Central memory CD8-positive, alpha-beta T cell (primary cell): ENCODE measurements at places on chromosomes 3 and 15.

- DNase-seq, result no peak
Observed at GRCh38 chr3:128270559-128271492, 117.5 kb downstream of the EEFSEC start.

DNA sequence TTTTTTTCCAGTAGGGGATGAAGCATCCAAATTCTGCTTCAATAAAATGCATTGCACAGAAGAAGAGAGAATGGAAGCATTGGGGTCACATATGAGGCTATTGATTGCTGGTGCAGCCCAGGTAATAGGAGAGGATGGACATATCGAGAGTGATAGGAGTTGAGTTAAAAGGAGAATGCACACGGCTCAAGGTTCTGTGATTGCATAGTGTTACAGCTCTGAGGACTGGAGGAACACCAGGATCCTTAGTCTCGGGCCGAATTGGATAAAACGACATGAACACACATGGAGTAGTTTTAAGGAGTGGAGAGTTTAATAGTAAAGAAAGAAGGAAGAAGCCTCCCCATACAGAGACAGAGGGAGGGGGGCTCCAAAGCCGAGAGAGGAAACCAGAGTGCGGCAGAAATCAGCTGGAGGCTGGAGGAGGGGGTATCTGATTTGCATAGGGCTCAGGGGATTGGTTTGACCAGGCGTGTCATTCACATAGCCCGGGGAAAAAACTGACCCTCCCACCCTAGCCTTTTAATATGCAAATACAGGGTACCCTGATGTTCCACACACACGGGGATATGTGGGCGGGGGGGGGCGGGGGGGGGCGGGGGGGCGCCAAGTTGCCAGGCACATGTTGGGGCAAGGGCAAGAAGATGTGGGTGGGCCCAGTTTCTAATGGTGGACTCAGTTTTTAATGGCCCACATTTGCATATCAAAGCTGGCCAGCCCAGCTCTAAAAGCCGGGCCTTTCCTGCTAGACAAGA, 156.9 kb downstream of the AGBL1 start:
- no peak for DNase-seq

DNA sequence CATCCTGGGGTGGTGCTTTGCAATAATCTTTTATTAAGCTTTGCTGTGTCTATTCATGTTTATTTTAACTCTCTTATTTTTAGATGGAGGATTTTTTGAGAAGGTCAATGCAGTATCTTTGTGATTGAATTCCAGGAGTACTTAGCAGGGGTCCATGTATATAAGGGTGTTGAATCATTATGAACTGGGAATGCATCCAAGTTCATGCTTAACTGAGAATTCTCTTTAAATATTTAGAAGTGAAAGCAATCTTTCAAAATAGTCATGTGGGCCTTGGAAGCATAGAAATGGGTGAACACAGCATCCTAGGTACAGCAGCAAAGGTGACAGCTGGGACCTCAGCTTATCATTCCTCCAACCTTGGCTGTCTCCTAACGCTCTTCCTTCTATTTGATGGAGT, 27.3 kb downstream of the SPTSSB start:
- DNase-seq, result no peak

DNA sequence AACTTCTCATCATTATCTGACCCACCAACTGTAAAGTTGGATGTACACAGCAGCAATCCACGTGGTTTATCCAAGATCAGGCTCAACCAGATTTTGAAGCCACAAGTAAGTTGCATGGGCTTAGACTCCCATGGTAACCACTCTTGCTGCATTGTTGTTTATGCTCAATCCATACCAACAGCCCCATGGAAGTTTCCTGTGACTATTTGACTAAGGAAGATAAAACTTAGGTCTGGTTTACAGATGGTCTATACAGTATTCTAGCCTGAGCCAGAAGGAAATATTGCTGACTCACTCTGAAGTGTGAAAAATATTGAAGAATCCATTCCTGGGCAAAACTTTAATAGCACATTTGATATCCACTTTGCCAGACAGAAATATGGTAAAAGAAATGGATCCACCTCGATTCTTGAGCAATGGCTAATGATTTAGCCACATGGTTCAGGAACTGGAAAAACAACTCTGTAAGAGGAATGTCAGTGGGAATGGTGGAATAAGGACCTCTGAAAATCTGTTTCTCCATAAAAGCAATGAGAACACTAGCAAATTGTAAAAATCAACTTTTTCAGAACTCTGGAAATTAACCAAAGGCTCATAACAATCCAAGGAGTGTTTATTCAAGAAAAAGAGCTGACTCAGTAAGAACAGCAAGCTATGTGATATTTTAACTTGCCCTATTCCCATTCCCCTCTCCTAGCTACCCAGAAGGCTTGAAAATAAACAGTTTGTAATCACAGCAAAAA, 162.9 kb upstream of the STT3B start:
- DNase-seq, result no peak

DNA sequence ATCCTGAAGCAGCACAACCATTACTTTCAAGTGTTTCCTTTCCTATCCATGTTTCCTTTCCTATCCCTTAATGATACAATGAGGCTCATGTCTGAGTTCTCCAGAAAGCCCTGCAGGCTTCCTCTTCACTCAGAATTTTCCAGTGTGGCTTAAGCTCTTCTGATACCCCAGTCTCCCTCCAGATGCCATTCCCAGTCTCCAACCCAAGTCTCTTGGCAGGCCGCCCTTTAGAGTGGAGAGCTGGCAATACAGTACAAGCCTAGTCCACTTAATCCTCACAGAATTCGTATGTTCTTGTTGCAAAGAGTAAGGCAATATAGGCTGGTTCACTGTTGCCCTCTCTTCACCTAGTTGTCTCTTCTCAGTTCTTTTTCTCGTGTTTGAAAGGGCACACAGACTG, 503.9 kb upstream of the MDFIC2 start:
- DNase-seq, result no peak

- DNase-seq, result no peak
Observed at GRCh38 chr3:150216041-150216811, 191.9 kb upstream of the TSC22D2 start.

DNA sequence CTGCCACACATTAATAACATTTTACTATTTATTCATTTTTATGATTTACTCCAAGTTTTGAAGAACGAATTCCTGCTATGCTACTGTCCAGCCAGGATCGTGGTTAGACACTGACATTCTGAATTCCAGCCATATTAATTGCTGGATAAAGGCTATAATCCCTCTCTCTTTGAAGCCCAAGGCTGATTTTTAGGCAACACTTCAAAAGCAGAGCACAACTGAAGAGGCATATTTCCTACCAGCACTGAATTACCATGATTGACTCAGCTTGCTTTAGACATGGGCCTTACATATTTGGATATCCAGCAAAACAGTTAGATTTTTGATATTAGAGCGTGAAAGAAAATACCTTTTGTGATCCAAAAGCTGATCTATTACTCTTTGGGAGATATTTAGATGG, 205.0 kb downstream of the ZIC1 start:
- DNase-seq, result no peak

- DNase-seq, result no peak
Observed at GRCh38 chr3:31562525-31562924, 29.8 kb downstream of the STT3B start.

GRCh38 chr3:135103917-135104316, 308.9 kb downstream of the EPHB1 start:
- DNase-seq, result no peak

GRCh38 chr3:144822671-144823070, 851.0 kb downstream of the DIPK2A start:
- no peak for DNase-seq

- no peak for DNase-seq
Observed at GRCh38 chr15:22942306-22942855, 37.8 kb downstream of the CYFIP1 start.

GRCh38 chr15:50166216-50166615, 15.8 kb upstream of the SLC27A2 start:
- DNase-seq, result no peak

GRCh38 chr3:143835312-143835711, 13.0 kb downstream of the SLC9A9 start:
- no peak for DNase-seq

- DNase-seq, result no peak
Observed at GRCh38 chr3:182241766-182242488, 530.2 kb downstream of the SOX2 start.

DNA sequence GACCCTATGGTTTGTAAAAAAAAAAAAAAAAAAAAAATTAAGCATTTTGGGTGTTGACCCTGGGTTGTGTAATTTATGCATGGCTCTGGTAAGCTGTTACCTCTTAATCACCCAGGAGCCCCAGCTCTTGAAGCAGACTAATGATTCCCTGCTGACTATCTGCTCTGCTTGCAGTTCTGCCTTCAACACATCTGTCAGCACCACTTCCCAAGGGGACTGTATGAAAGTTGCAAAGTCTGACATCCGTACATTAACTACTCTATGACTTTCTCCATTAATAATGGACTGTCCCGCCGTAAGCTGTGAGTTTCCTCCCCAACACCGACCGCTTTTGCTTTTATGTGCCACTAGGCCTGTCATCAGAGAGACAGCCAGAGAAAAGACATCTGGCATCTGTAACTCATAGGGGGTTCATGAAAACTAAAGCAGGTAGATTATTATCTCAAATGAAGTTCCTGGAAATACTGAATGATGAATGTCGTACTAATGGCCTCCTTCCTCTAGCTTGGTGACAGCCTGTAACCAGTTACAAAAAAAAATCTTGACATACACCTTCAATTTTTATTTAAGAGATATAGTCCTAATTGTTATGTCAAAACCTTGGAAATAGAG, 271.5 kb downstream of the IL5RA start:
- DNase-seq, result no peak

DNA sequence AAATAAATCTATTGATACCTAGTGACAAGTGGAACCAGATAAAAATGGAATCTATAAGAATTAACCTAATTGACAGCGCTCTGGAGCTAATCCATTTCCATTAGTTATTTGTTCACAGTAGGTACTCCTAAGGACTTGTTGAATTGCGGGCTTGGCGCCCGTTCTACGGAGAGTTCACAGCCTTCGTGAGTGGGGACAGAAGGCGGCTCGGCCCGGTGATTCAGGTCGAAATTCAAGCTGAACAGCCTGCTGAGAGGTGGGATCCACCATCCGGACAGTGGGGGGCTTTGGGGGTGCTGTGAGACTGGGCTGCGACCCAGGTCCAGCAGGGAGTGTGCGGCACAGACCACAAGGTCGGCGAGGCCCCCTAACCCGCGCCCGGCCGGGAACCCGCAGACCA, 779 bp upstream of the CTNNB1 start:
- no peak for DNase-seq

DNA sequence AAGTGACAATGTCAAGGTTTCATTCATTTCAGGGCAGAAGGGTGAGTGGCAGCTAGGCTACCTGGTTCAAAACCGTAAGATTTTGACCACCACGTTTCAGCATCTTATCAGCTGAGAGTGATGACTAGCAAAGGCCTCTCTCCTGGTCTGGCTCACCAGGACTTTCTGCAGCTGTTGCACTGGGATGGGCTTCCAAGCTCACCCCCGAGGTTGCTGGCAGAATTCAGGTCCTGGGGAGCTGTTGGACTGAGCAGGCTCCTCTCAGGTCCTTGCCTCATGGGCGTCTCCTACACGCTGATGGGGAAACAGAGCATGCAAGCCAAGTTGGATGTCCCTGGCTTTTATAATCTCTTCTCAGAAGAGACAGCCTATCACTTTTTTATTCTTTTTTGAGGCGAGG, 88.8 kb upstream of the RNU6-1 start:
- DNase-seq, result no peak

- DNase-seq, result no peak
Observed at GRCh38 chr15:58217460-58217859, 79.3 kb downstream of the AQP9 start.

DNA sequence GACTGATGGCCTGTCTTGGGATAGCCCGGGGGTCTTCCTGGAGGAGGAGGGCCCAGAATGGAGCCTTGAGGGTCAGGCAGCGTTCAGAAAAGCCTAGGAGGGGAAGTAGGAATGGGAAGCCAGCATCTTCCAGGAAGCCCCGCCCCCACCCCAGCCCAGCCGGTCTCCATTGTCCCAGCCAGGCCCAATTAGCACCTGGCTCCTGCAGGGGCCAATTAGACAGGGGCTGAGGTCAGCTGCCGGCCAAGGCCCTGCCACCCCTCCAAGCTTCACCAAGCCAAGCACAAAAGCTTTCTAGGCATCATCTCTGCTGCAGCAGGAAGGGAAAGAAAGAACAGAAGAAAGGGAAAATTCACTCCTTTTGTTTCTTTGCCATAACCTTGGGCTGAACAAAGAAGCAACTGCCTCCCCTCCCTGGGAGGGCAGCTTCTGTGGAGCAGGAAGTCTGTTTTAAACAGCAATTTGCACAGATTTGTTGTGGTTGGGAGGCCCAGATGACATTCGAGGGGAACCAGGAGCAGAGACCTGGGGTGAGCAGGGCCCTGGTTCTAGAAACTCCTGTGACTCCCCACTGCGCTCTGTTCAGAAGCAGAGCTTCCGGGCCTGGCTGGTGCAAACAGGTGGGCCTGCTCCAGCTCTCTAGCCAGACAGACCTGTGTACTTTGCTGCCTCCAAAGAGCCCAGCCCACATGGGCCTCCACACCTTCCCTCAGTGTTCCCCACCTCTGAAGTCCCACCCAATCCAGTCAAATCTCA, 47.7 kb downstream of the CYP11A1 start:
- DNase-seq, result no peak

DNA sequence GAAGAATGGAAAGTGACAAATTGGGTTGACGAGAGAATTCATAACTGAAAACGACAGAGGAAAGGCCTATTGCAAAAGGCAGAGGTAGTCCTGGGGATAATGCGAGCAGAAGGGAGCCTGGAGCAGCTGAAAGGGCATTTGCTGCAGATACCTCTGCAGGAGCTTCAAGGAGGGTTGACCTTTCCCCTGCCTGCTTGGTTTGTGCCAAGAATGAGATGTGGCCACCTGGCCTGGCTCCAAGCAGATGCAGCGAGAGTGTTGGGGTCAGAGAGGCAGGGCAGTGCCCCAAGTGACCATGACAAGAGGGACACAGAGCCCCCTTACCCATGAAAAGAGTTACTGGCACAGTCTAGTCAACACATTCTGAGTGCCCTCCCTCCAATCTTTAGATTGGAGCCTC, 43.5 kb downstream of the SLC41A3 start:
- no peak for DNase-seq

GRCh38 chr3:190224863-190225692, 97.2 kb downstream of the CLDN1 start:
- DNase-seq, result no peak

DNA sequence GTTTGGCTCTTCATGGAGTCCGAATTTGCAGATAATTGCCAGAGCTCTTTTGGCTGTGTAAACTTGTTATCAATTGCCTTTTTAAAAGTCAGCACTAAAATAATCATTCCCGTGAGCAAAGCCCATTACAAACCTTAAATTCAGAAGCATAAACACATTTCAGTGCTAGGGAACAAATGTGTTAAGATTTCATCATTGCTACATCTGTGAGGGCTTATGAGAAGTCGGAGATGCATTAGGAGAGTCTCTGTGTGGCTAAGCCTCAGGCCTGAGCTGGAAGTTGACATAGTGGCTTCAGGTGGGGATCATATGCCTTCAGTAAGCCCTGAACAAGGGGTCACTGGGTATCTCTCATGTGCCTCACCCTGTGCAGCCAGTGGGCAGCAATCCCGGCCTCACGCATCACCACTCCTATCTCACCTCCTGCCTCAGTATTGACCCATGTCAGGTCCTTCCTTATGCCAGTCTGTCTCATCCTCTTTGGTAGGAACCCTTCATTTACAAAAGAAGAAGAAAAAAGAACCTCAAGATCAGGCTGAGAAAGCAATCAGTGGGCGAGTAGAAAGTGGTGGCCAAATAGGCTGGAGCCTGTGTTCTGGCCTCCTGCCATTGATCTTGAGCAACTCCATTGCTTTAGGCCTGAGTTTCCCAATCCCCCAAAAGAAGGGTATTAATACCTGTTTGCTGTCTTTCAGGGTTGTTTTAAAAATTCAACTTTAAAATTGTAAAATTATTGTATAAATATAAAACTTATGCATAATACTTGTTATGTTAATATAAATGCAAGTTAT, 233.5 kb downstream of the IL20RB start:
- DNase-seq, result no peak

- no peak for DNase-seq
Observed at GRCh38 chr15:62402687-62403086, 237.6 kb upstream of the C2CD4B start.
